ENCODE measurements at places on chromosomes 5 and 9. TPM values are rescaled to one million over a fixed set of nuclear protein-coding genes. Genes with fewer than 3 reads are reported as not detected.

Gene PCDHAC2
- 5.3 TPM for total RNA-seq

Gene MLANA
- not detected for total RNA-seq

Gene PBX3
- 43.5 TPM for total RNA-seq

Gene SLC28A3
- not detected for total RNA-seq

Gene CER1
- not detected for total RNA-seq

Gene PFN3
- not detected for total RNA-seq

Gene CAMK2A
- total RNA-seq, result not detected

Gene SLC6A3
- total RNA-seq, result not detected

Gene LIX1
- not detected for total RNA-seq

Gene IFNB1
- not detected for total RNA-seq

Gene SLIT3
- total RNA-seq, result not detected

Gene ZNF367
- 28.6 TPM for total RNA-seq

Gene CARTPT
- total RNA-seq, result not detected

Gene ADAMTS13
- total RNA-seq, result 3.9 TPM

Gene TAF11L2
- not detected for total RNA-seq

Gene C9
- total RNA-seq, result not detected

Gene PCDHB11
- 3.9 TPM for total RNA-seq

Gene NTRK2
- total RNA-seq, result 0.64 TPM

Gene ARID3C
- total RNA-seq, result 0.11 TPM
